ENCODE measurements at places on chromosomes 11 and 22.

DNA sequence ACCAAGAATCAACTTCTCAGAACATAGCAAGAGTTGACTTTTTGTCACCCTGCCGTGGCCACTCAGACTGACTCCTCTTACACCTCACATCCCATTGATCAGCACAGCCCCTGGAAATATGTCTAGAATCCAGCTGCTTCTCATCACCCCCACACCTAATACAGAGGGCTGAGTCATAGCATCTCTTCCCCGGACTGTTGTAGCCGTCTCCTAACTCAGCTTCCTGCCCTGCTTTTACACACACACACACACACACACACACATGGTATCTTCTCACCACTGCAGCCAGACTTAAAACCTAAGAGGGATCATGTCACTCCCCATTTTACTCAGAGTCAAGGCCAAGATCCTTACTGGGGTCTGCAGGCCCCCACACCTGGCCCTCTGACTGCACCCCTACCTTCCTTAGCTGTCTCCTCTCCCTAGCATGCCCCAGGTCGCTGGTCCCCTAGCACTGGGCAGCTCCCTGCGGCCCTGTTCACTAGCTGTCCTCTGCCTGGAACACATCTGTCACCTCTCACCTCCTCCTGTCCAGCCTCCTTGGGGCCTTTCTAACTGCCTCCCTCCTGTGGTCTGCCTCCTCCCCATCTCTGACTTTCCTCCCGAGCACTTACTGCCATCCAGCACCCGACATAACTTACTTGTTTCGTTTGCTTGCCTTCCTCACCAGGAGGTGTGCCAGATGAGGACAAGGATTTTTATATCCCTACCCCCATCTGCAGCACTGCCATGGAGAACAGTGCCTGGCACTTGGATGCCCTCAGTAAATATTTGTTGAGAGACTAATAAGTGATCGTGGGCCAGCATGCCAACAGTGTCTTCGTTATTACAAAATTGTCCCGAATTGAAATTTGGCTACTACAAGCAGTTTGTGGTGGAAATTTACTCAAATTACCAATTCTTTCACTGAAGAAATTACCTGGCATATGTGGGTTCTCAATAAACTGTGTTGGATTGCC, 61.9 kb downstream of the BMAL1 start:
- peak; percentile 92 for DNase-seq

- DNase-seq = peak; percentile 21
These were observed 1074.5 kb downstream of the LRRC4C start for GRCh38 chr11:40384991-40385390.

GRCh38 chr11:17598700-17599459, 51.8 kb downstream of the OTOG start:
- DNase-seq = peak; percentile 75

- DNase-seq = no peak
These were observed at the start of gene SORL1-AS1 for GRCh38 chr11:121452609-121453150. SORL1-AS1 (minus strand) TSS chr11:121452967.

DNA sequence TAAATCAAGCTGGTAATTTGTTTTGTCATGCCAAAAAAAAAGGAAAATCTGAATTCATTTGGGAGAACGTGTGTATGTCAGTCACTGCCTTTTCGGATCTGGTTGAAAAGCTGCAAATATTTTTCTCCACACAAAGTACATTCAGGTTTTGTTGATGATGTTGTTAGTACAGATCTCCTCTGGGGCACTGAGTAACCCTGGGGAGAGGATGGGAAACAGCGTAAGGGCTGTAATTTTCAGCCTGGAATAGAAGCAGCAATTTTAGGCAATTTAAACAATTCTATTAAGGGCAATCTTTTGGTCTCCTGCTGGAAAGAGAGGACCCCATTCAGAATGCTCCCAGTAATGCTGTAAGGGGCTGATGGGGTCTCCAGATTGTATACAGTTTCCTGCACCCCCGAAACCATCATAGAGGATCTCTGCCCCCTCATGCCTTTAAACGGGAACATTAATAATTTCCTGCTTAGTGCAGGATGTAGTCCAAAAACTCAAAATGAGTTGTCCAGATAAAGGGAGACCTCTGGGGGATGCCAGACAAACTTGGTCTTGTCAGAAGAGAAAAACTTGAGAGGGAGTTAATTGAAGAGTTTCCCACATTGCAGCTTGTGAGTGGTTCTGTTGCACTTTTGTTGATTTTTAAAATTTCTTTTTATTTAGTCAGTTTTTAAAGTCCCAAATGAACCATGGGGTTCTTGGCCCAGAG, 132.3 kb downstream of the COMMD9 start:
- peak; percentile 26 for DNase-seq

All from GM23248 (cell line).